ENCODE measurements at places on chromosomes 3 and 15.

DNA sequence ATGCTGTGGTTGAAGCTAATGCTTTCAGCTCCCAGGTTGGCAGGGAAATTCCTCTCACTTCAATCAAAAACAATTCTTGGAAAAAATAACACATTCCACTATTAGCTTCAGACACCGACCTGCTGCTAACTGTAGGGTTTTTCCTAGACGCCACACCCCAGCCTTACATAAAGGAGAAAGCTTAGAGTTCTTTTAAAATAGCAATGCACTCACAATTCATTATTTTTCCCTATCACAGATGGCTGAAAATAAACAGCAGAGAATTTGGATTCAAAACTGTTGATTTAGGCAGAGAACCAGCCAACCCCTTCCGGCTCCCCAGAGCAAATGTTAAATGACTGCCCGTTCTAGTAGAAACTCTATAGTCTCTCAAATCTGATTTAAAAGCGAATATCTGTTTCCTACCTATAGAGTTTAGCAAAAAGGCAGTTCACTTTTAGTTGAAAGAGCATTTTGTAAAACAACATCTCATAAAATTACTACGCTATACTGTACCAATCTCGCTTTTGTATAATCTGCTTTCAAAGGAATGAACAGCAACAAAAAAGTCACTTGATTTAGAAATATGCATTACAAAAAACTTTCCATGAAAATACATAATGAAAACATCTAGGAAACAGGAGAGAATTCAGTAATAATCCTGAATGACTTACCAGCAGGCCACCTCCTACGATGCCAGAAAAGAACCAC lies 586 bp downstream of the TM4SF1 start:
- DNase-seq, result no peak

DNA sequence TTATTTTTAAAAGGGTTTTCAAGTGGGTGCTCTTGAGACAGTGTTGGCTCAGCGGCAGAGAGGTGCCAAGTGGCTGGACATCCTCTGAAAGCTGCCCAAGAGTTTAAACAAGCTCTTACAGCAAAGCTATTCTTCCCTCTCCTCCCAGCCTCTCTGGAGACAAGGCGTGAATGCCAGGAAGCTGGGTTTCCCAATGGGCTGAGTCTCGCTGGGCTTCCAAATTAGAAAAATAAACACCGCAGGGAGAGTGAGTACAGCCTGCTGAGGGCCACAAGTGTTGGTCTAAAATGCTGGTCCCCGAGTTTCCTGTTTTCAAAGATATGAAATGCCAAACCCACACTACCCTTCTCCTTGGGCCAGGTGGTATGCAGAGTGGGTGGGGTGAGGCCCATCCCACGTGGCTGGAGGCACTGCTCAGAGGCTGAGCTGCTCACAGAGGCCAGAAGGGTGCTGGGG lies 36.4 kb downstream of the ZDHHC3 start:
- no peak for DNase-seq

DNA sequence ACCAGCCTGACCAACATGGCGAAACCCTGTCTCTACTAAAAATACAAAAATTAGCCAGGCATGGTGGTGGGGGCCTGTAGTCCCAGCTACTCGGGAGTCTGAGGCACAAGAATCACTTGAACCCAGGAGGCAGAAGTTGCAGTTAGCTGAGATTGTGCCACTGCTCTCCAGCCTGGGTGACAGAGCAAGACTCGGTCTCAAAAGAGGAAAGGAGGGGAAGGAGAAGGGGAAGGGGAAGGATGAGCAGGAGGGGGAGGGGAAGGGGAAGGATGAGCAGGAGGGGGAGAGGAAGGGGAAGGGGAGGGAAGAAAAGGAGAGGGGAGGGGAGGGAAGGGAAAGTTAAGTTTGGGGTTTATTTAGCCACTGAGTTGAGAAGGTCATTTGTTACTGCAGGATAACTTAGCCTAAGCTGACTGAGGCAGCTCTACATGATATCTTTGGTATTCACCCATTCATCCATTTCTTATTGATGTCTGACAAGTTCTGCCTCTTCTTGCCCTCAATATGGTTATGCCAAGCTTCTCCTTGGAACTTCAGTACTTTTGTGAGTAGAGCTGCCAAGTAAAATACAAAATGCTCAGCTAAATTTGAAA lies 15.9 kb upstream of the ABHD2 start:
- DNase-seq, result no peak

DNA sequence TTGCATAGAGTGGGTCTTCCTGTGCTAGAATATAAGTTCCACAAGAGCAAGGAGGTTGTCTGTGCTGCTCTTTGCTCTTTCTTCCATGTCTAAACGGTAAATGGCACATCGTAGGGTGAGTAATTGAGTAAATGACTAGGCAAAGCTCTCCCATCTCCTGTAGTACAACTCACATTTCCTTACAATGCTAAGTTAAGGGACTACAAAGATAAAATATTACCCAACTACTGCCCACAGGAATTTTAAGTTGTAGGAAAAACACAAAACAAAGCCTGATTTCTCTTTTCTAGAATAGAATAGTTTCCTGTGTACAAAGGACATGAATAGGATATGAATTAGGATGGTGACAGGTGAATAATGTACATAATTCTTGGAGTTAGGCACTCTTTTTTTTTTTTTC lies 19.9 kb upstream of the LRIG1 start:
- no peak for DNase-seq

- no peak for DNase-seq
Observed at GRCh38 chr3:152374262-152374990, 105.7 kb downstream of the MBNL1 start.

GRCh38 chr3:124283652-124284023 lies 291.7 kb upstream of the ROPN1 start:
- no peak for DNase-seq
